ENCODE measurements at places on chromosomes 1 and 21.
A peak's percentile ranks its signal among the peaks of the same experiment; 100 is the strongest.

- no peak for DNase-seq
These were observed 4.6 kb downstream of the ZBTB48 start for GRCh38 chr1:6584126-6585080.

DNA sequence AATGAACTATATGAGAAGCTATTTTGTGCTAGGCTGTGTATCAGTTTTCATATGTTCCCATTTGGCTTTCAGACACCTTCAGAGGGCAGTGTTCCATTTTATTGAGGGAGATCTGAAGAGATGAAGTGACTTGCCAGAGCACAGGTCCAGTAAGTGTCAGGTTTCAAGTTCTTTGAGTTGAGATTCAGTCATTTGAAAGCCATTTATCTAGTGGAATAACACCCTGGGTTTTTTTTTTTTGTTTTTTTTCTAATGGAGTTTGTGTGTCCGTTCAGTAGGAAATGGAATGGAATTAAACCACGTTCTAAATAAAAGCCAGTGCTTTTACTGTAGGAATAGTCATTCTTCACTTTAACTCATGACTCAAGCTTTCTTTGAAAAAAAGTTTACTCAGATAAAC, 652.9 kb upstream of the USP24 start:
- no peak for DNase-seq

DNA sequence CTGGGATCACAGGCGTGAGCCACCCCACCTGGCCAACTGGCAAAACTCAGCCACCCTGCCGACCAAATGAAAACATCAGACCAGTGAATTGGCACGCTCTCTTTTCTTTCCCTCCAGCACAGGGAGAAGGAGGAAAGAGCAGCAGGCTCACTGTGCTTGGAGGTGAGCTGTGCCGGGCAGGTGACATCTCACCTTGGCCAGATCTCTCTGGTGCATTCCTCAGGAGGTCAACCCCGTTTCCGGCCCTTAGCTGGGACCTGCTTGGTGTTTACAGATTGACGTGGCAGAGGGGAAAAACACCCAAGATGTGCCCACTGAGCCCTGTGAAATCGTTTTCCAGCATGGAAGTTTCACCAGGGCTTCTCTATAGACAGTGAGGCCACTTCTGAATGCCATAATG, 45.1 kb downstream of the TMEM51 start:
- DNase-seq = no peak

- DNase-seq = no peak
These were observed 44.6 kb upstream of the TMEM125 start for GRCh38 chr1:43225168-43225567.

GRCh38 chr1:178579562-178579961, 66.7 kb downstream of the TEX35 start:
- no peak for DNase-seq

DNA sequence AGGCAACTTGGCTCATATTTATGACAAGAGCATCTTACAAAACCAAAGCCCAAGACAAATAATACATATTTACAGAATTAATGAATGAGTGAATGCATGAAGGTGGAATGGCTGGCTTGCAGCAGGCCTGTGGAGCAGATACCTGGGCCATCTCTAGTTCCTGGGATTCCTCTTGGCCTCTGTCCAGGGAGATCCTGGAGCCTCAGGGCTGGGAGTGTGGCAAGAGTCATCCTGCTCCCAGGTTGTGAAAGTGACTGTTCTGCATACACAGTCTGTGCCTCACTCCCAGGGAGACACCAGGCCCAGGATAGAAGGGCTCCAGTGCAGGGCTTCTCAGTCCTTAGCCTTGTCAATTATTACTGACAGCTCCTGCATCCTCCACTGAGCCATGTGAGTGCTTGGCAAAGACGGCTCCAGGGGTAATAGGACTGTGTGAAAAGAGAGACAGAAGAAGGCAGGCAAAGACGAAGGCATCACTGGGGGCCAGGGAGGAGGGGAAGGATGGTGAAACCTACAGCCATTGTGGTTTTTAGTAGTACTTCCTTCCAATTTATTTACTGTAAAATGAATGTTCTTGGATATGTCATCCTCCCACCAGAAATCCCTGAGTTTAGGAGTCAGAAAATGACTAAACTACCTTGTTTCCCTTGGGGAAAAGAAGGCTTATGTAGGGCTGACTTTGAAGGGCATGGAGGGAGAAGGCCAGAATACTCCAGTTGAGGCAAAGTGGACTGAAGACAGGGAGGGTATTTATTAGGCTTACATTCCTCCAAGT, 14.3 kb upstream of the KPRP start:
- DNase-seq = no peak

- no peak for DNase-seq
These were observed 99.1 kb upstream of the ZNF644 start for GRCh38 chr1:91120936-91121335.

- DNase-seq = peak; percentile 59
These were observed 543 bp upstream of the KCNJ10 start for GRCh38 chr1:160070243-160071163.

GRCh38 chr1:30535595-30536325, 187.6 kb downstream of the MATN1 start:
- DNase-seq = no peak

DNA sequence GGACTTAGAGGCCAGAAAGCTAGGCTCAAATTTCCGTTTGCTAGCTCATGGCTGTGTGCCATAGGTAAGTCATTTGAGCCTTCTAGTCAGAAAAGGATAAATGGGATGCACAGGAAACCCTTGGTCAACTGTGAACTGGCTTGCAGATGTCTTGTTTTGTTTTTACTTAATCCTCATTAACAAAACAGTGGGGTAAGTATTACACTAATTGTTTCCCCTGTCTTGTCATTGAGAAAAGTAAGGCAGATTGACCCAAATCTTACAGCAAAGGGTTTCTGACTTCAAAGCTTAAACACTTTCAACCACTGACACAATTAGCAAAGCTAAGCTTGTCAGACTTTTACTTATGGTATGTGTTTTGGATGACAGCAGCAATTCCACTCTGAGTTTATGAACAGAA, 291.3 kb downstream of the NTNG1 start:
- no peak for DNase-seq

GRCh38 chr1:45820173-45820572, 16.8 kb downstream of the MAST2 start:
- no peak for DNase-seq

- DNase-seq = no peak
These were observed 81.1 kb downstream of the ITPKB start for GRCh38 chr1:226657895-226658545.

DNA sequence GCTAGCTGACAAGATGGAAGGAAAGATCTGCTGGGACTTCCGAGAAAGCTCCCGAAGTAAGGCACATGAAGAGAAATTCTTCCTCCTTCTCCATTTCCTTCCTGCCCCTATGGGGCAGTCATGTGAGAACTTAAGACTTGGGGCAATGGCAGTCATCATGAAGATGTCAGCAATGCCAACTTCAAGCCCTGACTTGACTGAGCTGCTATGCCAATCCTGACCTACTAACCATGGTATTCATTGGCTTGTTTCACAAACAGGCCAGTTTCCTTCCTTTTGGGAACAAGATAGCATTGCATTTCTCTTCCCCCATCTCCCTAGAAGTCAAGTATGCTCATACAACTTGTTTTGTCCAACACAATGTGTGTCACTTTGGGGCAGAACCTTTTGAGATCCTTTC, 25.5 kb downstream of the GRIK1 start:
- no peak for DNase-seq

DNA sequence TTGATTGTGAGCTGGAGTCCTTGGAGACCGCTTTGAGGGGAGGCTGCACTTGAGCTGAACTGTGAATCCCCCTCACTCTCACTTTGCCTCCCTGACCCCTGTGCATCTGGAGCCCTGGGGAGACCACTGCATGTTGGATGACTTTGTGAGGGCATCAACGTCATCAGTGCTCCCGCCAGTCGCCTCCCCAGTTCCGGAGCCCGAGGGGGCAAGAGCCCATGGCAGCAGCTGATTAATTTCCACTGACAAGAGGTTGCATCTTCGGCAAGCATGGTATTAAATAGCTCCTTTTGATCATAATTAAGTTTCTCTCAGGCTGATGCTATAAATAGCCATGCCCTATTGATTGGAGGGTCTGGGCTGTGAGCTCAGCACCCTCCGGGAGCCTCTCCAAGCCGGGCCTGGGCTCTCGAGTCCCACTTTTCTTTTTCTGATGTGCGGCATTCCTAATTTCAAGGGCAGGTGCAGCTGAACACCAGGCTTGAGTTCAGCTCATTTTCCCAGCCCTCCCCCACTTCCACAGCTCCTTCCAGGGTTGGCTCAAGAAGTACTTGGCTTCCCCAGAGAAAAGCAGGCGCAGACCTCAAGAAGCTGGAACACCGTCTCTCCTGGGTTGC, 33.2 kb downstream of the KCND3 start:
- no peak for DNase-seq

DNA sequence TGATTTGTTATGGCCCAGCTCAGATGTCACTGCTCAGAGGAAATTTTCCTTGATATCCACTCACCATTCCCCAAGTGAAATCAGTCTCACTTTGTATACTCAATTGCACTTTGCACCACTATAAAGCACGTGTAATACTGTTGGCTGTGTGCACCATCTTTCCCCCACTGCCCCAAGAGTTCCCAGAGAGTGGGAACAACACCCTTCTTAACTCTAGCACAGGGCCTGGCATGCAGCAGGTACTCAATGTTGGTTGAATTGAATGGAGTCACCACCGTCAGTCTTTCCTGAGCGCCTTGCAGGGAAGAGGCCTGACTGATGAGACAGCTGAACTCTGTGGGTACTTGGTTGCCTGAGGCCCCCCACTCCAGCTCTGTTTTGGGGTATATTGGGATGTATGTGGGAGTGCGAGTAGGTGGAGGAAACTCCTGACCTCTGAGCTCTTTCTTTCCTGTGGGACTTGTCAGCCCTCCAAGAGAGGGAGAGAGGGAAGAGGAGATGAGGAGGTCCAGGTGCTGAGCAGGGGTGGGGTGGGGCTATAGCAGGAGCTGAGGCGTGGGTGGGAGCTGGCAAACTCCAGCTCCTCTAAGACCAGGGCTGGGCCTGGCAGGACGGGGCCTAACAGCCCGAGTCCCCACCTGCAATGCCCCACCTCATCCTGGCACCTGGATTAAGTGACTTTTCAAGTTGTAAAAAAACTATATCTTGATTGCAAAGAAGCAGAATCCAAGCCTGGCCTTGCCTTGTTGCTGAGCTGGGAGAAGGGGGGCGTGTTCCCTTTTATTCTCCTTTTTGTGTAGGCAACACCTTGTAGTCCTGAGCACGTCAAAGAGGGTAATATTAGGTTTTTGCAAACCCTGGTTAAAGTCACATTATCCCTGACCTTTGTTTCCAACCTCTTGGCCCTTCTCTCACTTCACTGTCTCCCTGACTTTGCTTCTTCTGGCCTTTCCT, 19.4 kb upstream of the WASF2 start:
- DNase-seq = no peak

DNA sequence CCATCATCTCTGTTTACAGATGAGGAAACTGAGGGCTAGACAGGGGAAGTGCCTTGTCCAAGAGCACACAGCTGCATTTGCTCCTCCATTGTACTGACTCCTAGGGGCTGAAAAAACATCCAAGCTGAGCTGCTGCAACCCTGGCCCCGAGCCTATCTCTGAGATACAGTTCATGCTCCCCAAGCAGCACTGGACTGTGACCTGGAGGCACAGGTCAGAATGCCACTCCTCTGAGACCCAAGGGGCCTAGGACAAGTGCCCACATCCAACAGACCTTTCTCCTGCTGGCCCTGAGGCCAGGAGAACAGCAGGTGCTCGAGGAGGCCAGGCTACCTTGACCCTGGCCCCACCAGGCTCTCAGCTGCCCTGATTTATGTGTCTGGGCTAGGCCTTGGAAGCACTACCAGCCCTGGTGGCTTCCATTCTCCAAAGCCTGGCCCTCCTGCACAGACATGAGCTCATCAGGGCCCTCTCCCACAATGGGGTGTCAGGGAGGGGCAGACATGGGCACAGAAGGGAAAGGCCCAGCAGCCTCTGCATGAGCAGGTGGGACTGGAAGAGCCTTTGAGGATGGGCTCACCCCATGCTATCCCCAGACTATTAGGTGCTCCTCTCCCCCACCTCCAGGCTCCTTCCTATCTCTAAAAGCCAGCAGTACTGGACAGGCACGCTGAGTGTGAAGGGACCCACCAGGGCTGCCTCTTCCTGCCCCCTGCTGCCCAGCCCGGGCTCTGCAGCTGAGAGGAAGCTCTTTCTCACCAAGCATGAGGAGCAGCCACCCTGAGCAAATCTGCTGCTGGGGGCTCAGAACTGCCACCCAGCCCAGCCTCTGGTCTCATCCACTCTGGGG, 18.8 kb downstream of the ADGRB2 start:
- peak; percentile 52 for DNase-seq

DNA sequence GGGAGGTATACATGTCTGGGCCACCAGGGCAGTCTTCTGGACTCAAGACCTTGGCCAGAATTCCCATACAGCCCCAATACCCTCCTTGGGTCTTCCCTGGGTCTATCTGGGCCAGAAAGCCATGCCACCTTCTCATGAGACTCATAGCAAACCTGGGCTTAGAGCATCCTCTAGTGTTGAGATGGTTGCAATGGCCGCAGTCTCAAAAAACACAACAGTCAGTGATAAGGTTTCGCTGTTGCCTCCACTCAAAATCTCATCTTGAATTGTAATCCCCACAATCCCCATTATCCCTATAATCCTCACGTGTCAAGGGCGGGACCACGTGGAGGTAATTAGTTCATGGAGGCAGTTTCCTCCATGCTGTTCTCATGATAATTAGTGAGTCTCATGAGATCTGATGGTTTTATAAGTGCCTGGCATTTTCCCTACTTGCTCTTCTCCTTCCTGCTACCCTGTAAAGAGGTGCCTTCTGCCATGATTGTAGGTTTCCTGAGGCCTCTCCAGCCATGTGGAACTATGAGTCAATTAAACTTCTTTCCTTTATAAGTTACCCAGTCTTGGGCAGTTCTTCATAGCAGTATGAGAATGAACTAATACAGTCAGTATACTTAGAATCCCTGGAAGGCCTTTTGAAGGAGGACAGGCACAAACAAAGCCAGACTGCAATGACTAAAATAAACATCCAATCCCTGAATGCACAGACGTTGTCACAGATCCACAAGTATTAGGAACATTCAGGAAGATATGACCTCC, 77.0 kb downstream of the CTH start:
- no peak for DNase-seq

- DNase-seq = no peak
These were observed 318.9 kb downstream of the AJAP1 start for GRCh38 chr1:4973341-4973740.

- no peak for DNase-seq
These were observed 171.5 kb upstream of the HMCN1 start for GRCh38 chr1:185562461-185563359.

DNA sequence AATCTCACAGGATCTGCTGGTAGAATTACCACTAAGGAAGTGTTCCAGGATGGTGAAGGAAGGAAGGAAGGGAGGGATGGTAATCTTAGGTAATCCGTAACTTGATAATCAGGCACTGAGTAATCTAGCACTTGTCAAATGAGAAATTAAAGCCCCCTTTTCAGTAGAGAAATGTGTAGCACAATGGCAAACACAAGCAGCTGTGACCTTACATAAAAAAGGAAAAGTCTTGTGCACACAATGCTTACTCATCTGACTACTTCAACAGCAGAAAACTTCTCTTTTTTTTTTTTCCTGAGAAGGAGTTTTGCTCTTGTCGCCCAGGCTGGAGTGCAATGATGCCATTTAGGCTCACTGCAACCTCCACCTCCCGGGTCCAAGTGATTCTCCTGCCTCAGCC, 6.1 kb downstream of the NUP210L start:
- no peak for DNase-seq

GRCh38 chr1:23356471-23357137, 12.5 kb upstream of the HNRNPR start:
- no peak for DNase-seq

GRCh38 chr1:5688081-5689077, 303.8 kb downstream of the NPHP4 start:
- no peak for DNase-seq
